H9 (cell line): ENCODE measurements at places on chromosomes 7 and 10.

DNA sequence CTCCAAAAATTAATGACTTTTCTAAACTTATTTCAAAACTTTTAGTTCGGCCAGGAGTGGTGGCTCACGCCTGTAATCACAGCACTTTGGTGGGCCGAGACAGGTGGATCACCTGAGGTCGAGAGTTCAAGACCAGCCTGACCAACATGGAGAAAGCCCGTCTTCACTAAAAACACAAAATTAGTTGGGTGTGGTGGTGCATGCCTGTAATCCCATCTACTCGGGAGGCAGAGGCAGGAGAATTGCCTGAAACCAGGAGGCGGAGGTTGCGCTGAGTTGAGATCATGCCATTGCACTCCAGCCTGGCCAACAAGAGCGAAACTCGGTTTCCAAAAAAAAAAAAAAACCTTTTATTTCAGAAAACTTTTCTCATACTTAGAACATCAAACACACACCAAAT lies 8.3 kb downstream of the NAMPT start:
- no peak for DNase-seq

DNA sequence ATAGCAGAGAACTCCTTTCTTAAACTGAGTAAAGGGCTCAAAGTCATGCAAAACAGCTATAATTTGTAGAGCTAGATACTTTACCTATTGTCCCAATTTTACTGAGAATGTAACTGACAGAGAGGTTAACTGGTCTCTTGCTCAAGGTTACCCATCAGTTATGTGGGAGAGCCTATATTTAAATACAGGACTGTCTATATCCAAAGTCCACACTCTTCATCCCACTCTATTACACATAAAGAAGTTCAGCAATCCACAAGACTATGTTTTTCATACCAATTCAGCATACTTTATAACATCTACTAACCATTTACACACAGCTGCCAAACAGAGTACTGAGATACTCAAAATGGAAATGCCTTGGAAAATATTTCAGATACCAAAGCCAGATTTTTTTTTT lies 100.2 kb downstream of the MICU1 start:
- DNase-seq, result no peak

DNA sequence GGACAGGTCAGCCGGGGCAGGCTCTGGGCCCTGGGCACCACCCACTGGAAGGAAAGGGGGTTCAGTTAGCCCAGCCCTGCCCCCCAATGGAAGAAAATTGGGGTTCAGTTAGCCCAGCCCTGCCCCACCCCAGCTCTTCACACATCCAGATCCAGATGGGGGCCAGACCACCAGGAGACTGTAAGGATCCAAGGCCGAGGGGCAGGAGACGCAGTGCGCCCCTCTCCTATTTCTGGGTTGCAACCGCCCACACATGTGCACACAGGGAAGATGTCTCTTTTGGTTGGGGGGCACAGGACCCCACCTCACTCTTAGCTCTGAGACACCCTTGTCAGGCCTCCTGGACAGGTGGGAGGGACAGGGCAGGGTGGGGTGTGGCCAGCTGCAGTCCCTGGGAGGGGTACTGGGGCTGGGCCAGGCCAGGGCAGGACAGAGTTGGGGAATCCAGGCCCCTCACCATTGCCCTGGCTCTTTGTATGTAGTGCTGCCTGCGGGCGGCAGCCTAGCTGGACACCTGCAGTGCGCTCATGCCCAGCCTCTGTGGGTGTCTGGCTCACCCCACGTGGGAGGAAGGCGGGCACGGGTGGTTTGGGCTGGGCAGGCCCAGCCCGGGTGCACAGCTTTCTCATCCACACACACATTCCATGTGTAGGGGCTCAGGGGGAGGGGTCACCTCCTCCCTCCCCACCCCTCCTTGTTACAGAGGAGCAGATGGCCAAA lies 141.2 kb downstream of the LHPP start:
- no peak for DNase-seq

GRCh38 chr10:63423494-63423893 lies 42.3 kb downstream of the JMJD1C start:
- DNase-seq, result no peak

DNA sequence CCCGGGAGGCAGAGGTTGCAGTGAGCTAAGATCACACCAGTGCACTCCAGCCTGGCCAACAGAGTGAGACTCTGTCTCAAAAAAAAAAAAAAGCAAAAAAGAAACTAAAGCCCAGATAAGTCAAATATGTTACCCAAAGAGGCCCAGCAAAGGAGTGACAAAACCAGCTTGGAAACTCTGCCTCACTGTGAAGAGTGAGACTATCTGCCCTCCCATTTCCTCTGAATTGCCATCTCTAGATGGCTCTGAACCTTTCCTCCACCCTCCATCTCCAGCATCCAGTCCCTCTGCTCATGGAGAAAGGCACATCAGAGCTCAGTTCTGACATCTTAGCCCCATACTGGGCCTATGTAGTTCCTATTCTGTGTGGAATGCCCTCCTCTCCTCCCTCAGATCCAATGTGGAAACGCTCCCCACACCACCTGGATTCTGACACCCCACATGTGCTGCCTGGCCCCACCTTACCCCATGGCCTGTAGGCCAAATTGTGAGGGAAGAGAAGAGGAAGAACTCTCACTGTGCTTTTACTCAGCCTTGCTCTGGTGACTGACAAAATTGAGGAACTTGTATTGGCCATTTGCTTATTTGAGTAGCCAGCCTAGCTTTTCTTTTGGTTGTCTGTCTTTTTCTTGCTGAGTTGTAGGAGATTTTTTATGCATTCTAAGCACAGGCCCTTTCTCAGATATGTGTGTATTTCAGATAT lies 18.0 kb upstream of the NUDCD3 start:
- DNase-seq, result no peak

GRCh38 chr7:51545131-51545530 lies 228.5 kb upstream of the COBL start:
- no peak for DNase-seq
